ENCODE measurements at places on chromosomes 12 and 14.

GRCh38 chr12:26857465-26858176 lies 24.6 kb upstream of the ITPR2 start:
- no peak for DNase-seq

DNA sequence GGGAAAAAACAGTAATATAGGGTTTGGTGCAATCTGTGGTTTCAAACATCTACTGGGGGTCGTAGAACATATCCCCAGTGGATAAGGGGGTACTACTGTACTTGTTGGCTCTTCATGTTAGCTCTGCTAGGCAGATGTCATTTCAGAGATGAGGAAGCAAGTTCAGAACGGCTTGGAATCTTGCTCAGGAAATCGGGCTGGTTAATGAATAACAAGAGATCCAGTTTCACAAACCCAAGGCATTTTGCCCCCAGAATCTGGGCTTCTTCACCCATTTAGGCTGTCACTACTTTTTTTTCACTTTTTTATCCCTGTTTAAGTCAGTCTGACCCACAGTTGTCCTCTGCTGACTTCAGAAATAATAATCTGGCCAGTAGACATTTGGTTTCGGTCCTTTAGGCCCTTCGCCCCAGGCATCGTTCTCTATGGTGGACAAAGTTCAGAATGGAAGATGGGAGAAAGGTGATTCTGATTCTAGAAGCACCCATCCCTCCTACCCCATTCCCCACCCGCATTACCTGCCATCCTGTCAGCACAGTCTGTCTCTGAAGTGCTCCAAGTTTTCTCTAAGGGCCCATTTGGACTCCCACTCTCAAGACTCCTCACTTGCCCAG lies 4.5 kb downstream of the SUOX start:
- no peak for DNase-seq

- DNase-seq: no peak
These were observed 10.7 kb downstream of the GPR19 start for GRCh38 chr12:12685305-12685704.

GRCh38 chr14:54700717-54701116 lies 133.8 kb downstream of the SAMD4A start:
- DNase-seq: no peak

- DNase-seq: no peak
These were observed 40.7 kb downstream of the WNK1 start for GRCh38 chr12:793037-793436.

- no peak for DNase-seq
These were observed 64.5 kb downstream of the CRADD start for GRCh38 chr12:93741659-93742109.

DNA sequence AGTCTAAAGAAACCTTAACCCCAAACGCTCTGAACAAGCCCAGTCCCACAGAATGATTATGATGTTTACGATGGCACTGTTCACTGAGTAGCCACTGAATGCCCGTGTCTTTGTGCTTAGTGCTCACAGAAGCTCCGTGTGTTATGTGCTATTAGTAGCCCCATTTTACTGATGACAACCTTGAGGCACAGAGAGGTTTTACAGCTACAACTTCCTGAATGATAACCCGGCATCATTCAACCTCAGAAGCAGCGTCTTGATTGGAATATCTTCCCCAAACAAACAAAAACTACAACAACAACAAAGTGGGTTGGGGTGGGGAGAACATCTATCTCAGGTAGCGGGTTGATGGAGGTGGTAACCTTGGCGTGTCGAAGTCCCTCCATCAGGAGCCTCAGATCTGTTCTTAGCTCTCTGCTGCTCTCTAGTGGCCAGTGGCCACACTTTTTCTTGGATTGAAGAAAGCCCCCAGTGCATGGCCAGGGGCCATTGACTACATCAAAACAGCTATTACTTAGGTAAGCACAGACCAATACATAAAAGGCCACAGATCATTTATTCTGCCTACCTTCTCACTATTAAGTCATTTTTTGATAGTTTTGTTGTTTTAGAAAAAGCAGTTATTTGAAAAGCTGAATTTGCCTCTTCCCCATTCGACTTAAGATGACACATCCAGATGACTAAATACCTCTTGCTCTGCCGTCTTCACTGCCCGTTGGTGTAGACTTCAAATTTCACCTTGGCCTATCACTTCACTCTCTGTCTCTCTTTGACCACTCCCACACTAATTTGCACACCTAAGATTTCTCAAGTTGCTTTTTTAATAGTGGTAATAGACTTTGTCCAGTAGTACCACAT lies 376.9 kb downstream of the GALC start:
- DNase-seq: no peak

DNA sequence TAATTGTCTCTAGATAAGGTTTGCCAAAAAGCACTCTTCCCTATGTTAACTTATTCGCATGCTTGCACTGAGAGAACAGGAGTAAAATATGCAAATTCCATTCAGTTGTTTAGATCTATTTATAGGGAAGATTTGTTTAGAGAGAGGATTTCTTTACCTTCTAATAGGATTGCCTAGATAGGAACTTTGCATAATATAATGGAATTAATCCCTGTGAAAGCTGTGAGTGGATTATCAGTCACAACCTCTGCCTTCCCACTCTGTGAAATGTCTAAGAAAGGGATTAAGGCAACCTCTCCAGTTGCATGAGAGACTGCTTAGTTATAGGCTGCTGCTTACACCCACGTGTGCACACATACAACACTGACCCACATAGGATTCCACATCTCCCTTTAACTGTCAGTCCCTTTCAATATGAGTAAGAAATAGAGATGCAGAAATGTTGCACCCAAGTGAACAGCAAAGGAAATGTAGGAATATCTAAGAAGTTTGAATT lies 83.2 kb downstream of the ALG10B start:
- DNase-seq: no peak

GRCh38 chr12:129064209-129064855 lies 211.1 kb downstream of the GLT1D1 start:
- no peak for DNase-seq

- DNase-seq: peak; percentile 11
These were observed 4.3 kb downstream of the TEDC1 start for GRCh38 chr14:105495101-105495989.

- no peak for DNase-seq
These were observed 148.5 kb upstream of the SEL1L start for GRCh38 chr14:81682134-81682533.

- no peak for DNase-seq
These were observed 49.8 kb downstream of the RIN3 start for GRCh38 chr14:92563359-92563758.

DNA sequence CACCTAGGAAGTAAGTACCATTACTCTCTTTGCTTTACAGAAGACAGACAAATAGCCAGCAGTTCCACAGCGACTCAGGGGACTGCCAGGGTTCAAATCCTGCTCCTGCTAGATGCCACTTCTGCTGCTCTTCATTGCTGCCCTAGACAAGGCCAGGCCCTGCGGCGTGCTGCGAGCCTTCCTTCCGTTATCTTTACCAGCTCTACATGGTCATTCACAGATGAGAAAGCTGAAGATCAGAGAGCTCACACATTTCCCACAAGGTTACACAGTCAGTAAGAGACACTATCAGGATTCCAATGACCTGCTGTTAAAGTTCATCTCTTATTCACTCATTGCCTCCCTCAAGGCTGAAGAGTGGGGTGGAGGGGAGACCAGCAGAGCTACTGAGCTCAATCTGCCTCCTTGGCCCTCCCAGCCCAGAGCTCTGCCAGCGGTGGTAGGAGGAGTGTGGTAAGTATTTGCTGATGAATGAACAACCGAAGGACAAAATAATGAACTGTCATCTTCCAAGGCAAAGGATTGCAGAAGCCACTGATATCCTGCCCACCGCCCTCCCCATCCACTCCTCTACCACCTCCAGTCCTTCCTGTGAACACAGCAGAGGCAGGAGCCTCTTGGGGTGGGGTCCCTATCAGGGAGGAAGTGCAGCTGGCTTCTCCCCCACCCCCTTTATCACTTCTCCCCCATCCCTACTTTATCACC lies 14.6 kb upstream of the HDAC7 start:
- DNase-seq: no peak

DNA sequence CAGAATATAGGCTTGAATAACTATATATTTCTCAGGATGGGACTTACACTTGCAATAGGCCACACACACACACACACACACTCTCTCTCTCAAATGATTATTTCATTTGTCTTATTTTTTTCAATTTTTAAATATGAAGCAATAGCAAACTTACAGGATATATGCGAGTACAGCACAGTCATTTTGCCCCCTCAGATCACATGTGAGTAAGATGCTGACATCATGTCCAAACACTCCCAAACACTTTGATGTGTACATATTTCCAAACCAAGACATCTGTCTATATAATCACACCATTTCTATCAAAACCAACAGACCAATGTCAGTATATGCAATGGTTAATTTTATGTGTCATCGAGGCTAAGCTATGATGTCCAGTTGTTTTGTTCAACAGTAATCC lies 1535.9 kb upstream of the FLRT2 start:
- no peak for DNase-seq

DNA sequence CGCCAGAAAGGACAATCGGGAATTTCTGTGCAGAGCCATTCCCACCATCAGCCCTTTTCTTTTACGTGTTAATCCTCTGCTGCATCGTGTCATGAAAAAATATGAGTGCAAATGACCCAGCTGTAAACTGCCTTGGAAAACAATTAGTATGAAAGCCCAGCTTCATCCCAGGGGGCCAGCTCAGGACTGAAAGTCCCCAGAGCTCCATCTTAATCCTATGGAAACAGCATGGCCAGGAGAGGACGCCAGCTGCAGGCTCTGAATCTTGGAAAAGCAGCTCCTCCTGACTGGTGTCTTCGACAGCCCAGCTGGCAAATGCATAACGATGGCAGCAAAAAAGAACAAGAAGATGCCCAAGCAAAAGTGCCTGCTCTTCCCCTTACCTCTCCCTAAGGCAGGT lies 191.5 kb downstream of the NTF3 start:
- DNase-seq: no peak

- no peak for DNase-seq
These were observed 399.2 kb downstream of the IPO8 start for GRCh38 chr12:30296486-30296885.

GRCh38 chr12:113161415-113162016 lies 12.0 kb downstream of the CFAP73 start:
- no peak for DNase-seq

DNA sequence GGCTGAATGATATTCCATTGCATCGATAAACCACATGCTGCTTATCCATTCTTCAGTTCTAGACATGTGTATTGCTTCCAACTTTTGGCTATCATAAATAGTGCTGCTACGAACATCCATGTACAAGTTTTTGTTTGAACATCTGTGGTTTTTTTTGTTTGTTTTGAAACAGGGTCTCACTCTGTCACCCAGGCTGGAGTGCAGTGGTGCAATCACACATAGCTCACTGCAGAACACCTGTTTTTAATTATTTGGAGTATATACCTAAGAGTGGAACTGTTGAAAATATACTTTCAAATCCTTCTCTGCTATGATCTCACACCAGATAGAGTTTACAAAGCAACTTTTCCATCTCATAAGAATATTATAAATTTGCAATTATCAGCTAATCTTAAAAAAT lies 124.2 kb downstream of the TTC7B start:
- no peak for DNase-seq

DNA sequence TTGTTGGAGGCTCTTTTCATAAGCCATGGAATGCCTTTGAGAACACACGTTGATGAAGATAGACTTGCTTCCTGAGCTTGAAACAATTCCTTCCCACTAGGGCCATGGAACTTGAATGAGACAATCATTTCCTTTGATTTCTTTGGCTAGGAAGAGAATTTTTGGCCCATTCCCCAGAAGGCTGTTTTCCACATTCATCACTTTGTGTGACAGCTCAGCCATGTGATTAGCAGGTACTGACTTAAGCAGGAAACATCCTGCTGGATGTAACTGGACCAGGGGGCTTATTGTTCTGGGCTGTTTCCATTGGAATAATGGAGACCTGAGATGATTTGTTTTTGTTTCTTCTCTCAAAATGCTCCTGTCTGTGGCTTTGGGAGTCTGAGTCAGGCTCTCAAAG lies 469.8 kb upstream of the SEL1L start:
- no peak for DNase-seq

DNA sequence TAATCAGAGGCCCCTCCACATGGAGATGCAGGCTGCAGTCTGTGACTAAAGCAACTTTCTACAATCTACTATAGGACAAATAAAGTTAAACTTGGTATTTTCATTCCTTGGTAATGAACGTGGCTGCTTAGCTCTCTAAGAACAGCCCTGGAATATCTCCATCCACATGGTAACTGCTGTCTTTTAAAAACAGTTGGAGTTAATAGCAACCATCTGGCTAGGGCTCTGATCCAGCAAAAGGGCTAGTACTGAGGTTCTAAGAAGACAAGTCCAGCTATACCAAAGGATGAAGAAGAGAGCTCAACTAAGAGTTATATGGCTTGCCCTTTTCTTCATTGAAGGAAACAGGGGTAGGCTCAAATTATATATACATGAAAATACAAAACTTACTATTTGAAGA lies 920.1 kb downstream of the FLRT2 start:
- no peak for DNase-seq

GRCh38 chr14:96626916-96627315 lies 124.7 kb downstream of the PAPOLA start:
- DNase-seq: no peak

DNA sequence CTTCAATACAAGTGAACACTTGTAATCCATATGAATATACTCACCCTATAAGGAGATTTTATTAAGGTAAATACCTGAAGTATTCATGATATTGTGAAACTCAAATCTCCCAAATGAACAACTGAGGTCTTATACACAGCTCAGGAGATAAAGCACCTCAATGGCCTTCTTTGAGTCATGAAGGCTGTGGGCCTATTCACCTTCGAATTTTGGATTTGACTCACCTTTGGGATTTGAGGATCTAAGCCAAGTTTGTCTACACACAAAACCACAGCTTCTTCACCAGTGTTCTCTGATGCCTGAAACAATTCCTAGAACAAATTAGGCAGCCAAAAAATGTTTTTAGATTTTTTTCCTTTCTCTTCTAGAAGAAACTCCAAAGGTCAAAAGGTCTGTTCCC lies 194.1 kb downstream of the NUAK1 start:
- no peak for DNase-seq

DNA sequence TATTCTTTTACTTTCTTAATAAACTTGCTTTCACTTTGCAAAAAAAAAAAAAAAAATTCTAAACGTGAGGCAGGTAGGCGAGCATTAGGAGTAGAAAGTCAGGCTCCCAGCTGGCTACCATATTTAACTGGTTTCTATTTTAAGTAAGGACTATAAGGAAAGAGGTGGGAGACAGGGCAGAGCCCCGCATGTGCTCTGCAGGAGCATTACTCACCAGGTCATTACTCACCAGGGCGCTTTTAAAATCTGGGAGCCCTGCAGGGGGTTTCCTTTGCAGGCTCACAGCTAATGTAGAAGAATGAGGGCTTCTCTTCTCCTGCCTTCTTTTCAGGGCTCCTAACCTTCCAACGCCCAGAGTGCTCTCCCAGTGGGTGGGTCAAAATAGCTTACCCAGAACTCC lies 14.0 kb upstream of the DPF3 start:
- no peak for DNase-seq

- DNase-seq: no peak
These were observed 145.0 kb downstream of the CAND1 start for GRCh38 chr12:67414011-67414715.

All from T-helper 17 cell (primary cell).